Common myeloid progenitor, CD34-positive (primary cell): ENCODE measurements at places on chromosomes 6 and 20.

GRCh38 chr6:45915780-45916468 lies 99.7 kb downstream of the CLIC5 start:
- no peaks in the 10 kb centered on the region for H3K4me1 ChIP-seq
- H3K27ac ChIP-seq: no peak overlapping the region
- H3K4me3 ChIP-seq: no peak overlapping the region
- no peak for DNase-seq

DNA sequence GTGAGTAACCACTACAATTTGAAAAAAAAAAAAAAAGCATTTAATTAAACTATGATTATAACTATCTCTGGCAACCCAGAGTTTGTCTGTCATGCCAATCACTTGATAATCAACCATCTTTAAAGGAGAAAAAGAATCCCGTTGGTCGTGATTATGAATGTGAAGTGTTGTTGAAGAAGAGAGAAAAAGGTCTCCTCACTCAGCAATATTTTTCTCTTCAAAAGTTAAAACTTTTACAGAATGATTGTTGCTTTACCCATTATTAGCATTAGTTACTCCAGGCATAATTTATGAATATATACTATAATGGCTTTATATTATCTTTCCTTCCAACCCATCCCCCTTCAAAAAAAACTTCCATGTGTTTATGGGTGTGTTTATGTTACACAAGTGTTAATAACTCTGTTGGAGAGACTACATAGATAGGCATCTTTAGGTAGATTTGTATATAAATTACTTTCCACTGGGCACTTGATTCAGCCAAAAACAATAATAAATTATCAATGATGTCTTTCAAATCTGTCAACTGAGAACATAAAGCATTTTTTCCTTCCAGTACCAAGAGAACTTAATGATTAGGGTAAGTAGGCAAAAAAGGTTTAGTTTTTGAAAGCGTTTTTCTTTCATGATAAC lies 5.1 kb downstream of the BMP5 start:
- DNase-seq: no peak
- no peaks in the 10 kb centered on the region for H3K27me3 ChIP-seq
- no peaks in the 10 kb centered on the region for H3K4me1 ChIP-seq
- no peak overlapping the region for H3K4me3 ChIP-seq
- no peaks in the 10 kb centered on the region for H3K36me3 ChIP-seq
- no peak overlapping the region for H3K27ac ChIP-seq

GRCh38 chr20:36827541-36828279 lies 48.2 kb upstream of the TLDC2 start:
- H3K36me3 ChIP-seq: peaks cover 26% of the 10 kb centered on the region
- H3K27me3 ChIP-seq: no peaks in the 10 kb centered on the region
- H3K4me1 ChIP-seq: no peaks in the 10 kb centered on the region
- H3K27ac ChIP-seq: no peak overlapping the region
- no peak overlapping the region for H3K4me3 ChIP-seq

GRCh38 chr20:46371656-46372055 lies 34.8 kb downstream of the ELMO2 start:
- H3K36me3 ChIP-seq: peaks cover 59% of the 10 kb centered on the region
- H3K4me3 ChIP-seq: no peak overlapping the region

- no peaks in the 10 kb centered on the region for H3K36me3 ChIP-seq
- no peak overlapping the region for H3K4me3 ChIP-seq
- no peak for DNase-seq
- H3K27ac ChIP-seq: no peak overlapping the region
Measured at GRCh38 chr6:169005166-169005565, 248.5 kb downstream of the THBS2 start.

- no peaks in the 10 kb centered on the region for H3K4me1 ChIP-seq
- no peaks in the 10 kb centered on the region for H3K36me3 ChIP-seq
- DNase-seq: no peak
- no peak overlapping the region for H3K4me3 ChIP-seq
- H3K27ac ChIP-seq: no peak overlapping the region
Measured at GRCh38 chr20:57785061-57785460, 75.2 kb upstream of the PMEPA1 start.

DNA sequence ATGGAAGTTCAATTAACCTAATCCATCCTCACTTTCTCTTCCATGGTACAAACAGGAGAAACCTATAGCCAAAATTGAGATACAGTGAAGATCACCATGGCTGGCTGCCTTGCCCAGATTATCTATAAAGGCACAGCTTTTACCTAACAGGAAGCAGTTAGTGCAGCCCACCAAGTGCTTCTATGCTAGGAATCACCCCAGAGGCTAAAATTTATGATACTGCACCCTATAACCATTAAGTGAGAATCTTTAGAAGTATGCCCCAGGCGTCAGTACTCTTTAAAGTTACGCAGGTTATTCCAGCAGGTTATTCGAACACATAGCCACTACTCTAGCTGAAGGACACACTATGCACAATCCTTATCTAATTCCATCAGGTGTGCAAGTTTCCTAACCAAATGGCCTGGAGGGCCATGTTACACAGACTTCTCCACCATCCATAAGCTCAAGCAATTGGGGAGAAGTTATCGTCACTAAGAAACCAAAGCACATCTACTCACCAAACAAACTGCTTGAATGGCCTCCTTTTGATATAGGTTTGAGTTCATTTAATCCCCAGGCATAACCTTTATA lies 43.1 kb downstream of the MAN1A1 start:
- H3K27ac ChIP-seq: no peak overlapping the region
- H3K4me1 ChIP-seq: peaks cover 27% of the 10 kb centered on the region
- DNase-seq: no peak
- no peaks in the 10 kb centered on the region for H3K27me3 ChIP-seq
- peaks cover 3% of the 10 kb centered on the region for H3K36me3 ChIP-seq
- H3K4me3 ChIP-seq: no peak overlapping the region

- no peaks in the 10 kb centered on the region for H3K4me1 ChIP-seq
- no peak overlapping the region for H3K27ac ChIP-seq
- H3K36me3 ChIP-seq: no peaks in the 10 kb centered on the region
- H3K4me3 ChIP-seq: no peak overlapping the region
Measured at GRCh38 chr6:37762806-37763205, 56.7 kb upstream of the ZFAND3 start.

DNA sequence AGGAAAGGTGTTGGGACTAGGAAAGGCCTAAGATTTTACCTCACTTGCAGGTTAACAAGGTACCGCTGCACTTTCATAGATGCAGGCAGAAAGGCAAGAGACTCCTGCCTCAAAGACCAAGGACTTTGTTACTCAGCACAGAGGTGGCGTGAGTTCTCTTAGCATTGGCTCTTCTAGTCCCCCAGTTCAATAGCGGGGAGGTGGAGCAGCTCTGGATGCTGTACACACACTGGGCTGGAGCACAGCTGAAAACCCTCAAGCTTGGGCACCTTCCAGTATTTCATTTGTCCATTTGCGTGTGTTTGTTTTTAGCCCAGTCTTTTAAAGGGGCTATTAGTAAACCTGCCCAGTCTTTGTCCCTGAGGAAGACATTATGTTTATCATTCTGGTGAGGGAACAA lies 345.2 kb downstream of the FARS2 start:
- no peak for DNase-seq
- H3K27me3 ChIP-seq: no peaks in the 10 kb centered on the region
- no peaks in the 10 kb centered on the region for H3K36me3 ChIP-seq
- no peaks in the 10 kb centered on the region for H3K4me1 ChIP-seq
- no peak overlapping the region for H3K27ac ChIP-seq

DNA sequence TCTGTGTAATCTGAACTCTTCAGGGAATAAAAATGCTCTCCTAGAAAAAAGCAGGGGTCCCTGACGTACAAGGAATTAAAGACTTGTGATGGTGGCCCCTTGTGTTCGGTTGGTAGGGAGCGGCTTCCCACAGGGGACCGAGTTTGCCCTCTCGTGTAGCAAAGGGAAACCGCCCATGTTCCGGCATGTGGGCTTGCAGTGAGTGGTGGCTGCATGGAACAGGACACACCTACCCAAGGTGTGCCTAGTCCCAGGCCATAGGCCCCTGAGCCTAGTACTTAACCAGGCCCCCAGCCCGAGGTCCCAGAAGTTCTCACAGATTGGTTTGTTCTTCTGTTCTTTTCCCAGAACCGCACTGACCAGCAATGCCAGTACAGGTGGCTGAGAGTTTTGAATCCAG lies 15.5 kb downstream of the MYBL2 start:
- no peaks in the 10 kb centered on the region for H3K36me3 ChIP-seq
- H3K4me1 ChIP-seq: no peaks in the 10 kb centered on the region
- no peak for DNase-seq
- H3K27me3 ChIP-seq: no peaks in the 10 kb centered on the region
- no peak overlapping the region for H3K27ac ChIP-seq

- DNase-seq: no peak
- no peaks in the 10 kb centered on the region for H3K4me1 ChIP-seq
- no peak overlapping the region for H3K27ac ChIP-seq
- H3K36me3 ChIP-seq: no peaks in the 10 kb centered on the region
- H3K27me3 ChIP-seq: no peaks in the 10 kb centered on the region
- H3K4me3 ChIP-seq: no peak overlapping the region
Measured at GRCh38 chr6:118212451-118213173, 305.5 kb downstream of the SLC35F1 start.

- peaks cover 7% of the 10 kb centered on the region for H3K4me1 ChIP-seq
- peak overlapping the region; percentile 61 for H3K27ac ChIP-seq
Measured at GRCh38 chr6:73655341-73655917, 1.6 kb upstream of the SLC17A5 start.

DNA sequence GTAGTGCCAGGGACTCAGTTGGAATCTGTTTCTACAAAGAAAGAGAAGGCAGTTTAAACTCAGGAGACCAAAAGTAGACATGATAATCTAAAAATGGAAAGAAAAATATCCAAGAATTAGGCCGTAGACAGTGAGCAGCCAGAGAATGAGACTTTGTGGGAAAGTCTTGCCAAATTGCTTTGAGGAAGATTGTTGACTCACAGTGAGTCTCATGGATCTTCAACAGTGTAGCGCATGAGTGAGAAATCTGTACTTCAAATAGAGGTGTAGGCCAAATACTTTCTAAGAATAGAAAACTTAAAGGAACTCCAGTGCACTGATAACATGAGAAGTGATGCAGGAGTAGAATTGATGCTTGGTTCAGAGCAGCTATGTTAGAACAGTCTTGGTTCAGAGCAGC lies 284.5 kb downstream of the HTR1B start:
- no peaks in the 10 kb centered on the region for H3K27me3 ChIP-seq
- no peak for DNase-seq
- no peak overlapping the region for H3K27ac ChIP-seq
- no peak overlapping the region for H3K4me3 ChIP-seq

DNA sequence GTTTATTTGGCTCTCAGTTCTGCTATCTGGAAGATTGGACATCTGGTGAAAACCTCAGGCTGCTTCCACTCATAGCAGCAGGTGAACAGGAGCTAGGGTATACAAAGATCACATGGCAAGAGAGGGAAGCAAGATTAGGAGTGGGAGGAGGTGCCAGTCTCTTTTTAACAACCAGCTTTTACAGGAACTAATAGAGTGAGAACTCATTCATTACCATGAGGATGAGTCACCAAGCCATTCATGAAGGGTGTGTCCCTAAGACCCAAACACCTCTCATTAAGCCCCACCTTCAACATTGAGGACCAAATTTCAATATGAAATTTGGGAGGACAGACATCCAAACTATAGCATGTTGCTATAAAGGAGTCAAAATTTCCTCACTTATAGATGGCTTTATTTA lies 85.4 kb upstream of the HCRTR2 start:
- no peak overlapping the region for H3K27ac ChIP-seq
- no peaks in the 10 kb centered on the region for H3K4me1 ChIP-seq
- H3K36me3 ChIP-seq: no peaks in the 10 kb centered on the region
- H3K27me3 ChIP-seq: no peaks in the 10 kb centered on the region
- H3K4me3 ChIP-seq: no peak overlapping the region

- peaks cover 4% of the 10 kb centered on the region for H3K36me3 ChIP-seq
- peak; percentile 18 for DNase-seq
- H3K27ac ChIP-seq: no peak overlapping the region
Measured at GRCh38 chr20:35698298-35699126, 640 bp downstream of the NFS1 start.

DNA sequence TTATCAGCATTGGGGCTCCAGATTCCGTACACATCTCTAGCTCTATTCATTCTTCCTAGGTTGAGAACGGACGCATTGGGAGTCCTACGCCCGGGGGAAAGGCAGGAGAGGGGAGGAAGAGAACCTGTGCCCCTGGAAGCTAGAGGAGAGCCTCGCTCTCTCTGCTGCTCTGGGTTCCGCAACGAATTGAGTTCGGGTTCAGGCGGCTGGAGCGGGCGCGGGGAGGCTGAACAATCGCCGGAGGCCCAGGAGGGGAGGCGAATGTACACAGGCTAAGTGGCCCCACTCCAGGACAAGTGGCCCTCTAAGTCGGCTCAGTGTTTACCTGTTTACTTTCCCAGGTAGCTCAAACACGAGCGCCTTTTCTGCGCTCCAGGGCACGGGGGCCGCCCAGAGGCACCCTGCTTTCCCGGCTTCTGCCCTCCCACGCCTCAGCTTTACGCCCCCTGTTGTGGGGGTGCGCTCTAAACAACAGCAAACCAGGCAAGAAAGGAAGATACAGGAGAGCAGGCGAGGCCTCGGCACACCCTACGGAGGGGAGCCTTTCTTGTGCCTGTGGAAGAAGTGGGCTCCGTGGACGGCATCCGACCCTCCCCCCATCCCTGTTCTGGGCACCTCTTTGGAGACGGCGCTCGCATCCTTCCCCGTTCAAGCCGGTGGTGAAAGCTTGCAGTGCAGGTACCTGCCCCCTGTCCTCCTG lies 4.6 kb upstream of the NKX2-2 start:
- H3K36me3 ChIP-seq: no peaks in the 10 kb centered on the region
- no peak overlapping the region for H3K4me3 ChIP-seq
- DNase-seq: no peak
- peaks cover 50% of the 10 kb centered on the region for H3K27me3 ChIP-seq
- H3K27ac ChIP-seq: no peak overlapping the region
- H3K4me1 ChIP-seq: peaks cover 10% of the 10 kb centered on the region

DNA sequence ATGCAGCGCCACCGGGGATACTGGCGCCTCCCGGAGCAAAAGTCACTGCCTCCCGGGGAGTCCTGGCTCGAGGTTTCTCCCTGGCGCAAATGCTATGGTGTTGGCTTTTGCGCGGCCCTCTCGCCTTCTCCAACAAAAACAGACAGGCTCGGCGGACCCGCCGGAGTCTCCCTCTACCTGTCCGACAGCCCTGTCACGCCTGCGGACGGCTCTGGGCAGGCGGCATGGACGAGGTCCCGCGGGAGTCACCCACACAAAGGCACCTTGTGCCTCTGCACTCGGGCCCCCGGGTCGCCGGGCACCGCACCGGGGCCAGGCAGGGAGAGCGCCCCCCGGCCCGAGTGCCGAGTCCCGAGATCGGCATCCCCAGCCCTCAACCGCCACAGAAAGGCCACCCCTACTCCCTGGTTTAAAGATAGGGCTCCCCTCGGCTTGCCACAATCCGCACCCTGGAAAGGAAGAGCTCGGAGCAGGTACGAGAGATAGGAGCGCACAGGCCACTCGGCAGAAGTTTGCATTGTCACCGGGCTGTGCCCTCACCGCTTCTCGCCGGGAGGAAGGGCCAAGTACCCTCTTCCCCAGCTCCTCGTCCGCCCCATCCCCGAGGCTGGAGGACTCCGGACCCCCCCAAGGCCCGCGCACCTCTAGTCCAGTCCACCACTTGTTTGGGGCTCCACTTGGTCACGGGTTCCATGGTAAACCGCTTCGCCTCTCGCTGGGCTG lies 903 bp downstream of the CNKSR3 start:
- peak overlapping the region; percentile 85 for H3K4me3 ChIP-seq
- H3K36me3 ChIP-seq: no peaks in the 10 kb centered on the region
- DNase-seq: peak; percentile 83

- H3K27me3 ChIP-seq: peaks cover 3% of the 10 kb centered on the region
- no peak overlapping the region for H3K27ac ChIP-seq
- H3K36me3 ChIP-seq: peaks cover 4% of the 10 kb centered on the region
- DNase-seq: peak; percentile 75
- H3K4me1 ChIP-seq: peaks cover 9% of the 10 kb centered on the region
Measured at GRCh38 chr6:44129841-44130322, 2.5 kb downstream of the TMEM63B start.

- no peak for DNase-seq
- no peak overlapping the region for H3K27ac ChIP-seq
- no peaks in the 10 kb centered on the region for H3K36me3 ChIP-seq
- H3K4me3 ChIP-seq: no peak overlapping the region
- H3K27me3 ChIP-seq: peaks cover 71% of the 10 kb centered on the region
Measured at GRCh38 chr20:46289432-46289831, 18.9 kb downstream of the CDH22 start.
